ENCODE measurements at places on chromosomes 13 and 19.

DNA sequence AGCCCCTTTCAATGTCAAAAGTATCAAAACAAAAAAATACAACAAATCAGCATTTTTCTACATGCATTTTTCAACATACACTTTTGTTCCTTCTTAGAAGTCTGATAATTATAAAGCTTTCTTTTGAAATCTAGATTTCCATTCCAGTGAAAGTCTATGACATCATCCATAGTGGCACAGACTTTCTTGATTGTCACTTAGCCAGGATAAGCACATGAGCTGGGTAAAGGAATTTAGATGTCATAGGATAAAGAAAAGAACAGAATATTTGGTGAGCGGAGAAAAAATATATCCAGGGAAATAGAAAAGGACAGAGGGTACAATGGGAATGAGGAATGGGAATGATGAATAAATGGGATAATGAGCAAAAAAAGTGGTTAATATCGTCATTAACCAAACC is 15.1 kb upstream of the TRPC4 start:
- DNase-seq = no peak

GRCh38 chr13:114027826-114028225 is 54.0 kb upstream of the C13orf46 start:
- DNase-seq = no peak

GRCh38 chr13:50936679-50937078 is 27.1 kb downstream of the RNASEH2B start:
- DNase-seq = no peak

DNA sequence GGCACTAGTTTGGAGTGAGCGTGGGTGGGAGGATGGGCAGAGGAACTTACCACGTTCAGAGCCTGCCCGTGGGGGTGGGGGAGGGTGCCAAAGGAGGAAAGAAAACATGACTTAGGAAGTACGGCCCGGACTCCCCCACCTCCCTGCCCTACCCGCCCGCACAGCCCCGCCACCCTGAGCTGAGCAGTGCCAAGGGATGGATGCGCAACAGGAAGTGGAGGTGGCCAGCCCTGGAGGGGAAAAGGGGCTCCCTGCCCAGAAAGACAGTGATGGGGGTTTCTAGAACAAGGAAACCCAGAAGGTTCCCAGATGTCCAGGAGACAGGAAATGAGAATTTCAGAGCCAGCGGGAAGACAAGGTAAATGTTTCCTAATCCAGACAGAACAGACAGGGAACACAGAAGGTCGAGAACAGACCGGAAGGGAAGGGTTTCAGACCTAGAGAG is 6.3 kb downstream of the TEAD2 start:
- no peak for DNase-seq

- DNase-seq = no peak
Measured at GRCh38 chr19:57572415-57572947, 6.2 kb downstream of the ZNF416 start.

DNA sequence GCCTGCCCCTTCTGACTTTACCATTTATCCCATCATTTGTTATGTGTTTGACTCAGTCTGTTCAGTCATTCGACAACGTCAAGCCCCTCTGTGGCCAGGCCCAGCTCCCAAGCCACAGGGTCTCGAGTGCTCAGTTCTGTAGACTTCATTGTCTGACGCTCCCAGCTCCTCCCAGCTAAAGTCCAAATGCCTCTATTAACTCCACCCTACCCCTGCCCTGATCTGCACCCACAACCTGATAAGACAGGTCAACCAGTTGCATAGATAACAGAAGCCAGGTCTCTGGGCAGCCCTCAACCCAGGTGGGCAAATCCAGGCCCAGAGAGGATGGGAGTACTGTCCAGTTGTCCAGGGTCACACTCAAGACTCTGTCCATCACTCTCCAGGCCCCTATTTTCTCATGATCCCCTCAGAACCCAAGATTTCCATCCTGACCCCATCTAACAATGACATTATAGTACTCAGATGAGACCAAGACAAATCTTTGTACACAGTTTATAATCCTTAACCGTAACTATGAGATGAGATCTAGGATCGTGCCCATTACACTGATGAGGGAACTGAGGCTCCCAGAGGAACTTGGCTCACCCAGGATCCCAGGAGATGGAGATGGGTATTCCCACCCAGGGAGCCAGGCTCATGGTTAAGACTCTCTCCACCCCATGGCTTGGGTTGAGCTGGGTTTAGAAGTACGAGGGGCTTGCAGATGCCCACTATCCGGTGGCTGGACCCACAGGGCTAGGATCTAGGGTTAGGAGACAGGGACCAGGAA is 1.1 kb downstream of the TM6SF2 start:
- DNase-seq = no peak

GRCh38 chr19:8607386-8607785 is 3.1 kb downstream of the ADAMTS10 start:
- DNase-seq = no peak

DNA sequence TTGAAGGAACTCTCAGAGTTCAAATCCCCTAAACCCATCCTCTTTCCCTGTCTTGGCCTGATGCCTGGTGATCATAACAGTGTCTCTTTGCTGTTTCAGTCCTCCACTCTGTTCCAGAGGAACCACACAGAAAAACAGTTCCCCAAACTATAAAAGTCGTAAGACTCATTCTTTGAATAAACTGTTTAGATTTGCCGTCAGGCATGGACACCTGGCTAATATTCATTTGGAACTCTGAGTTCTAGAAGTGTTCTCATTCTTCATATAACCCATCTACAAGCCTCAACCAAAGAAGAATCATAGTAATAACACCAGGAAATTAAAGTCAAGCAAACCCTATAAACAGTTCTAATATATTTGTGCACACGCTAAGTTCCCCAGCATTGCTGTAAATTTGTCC is 37.7 kb upstream of the ABCC4 start:
- DNase-seq = no peak

DNA sequence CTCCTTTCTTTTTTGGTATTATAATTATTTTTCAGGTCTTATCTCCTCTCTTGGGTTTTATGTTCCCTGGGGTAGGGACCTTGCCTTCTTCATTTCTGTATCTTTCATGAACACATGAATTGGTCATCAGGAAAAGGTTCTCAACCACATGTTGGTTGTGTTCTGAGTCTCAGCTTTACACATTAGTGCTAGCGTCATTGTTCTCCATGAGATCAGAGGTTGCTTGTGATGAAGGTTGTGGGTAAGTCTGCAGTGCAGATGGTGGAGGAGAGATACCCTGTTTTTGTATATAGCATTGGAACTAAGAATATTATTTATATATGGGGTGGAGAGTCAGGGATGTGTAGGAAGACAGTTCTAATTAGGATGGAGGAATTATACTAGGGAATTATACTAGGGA is 24.5 kb upstream of the CEACAM8 start:
- no peak for DNase-seq

GRCh38 chr19:53333066-53333462 is 485 bp upstream of the ZNF845 start:
- DNase-seq = peak; percentile 19

GRCh38 chr19:47110521-47111005 is 3.0 kb downstream of the ZC3H4 start:
- no peak for DNase-seq

DNA sequence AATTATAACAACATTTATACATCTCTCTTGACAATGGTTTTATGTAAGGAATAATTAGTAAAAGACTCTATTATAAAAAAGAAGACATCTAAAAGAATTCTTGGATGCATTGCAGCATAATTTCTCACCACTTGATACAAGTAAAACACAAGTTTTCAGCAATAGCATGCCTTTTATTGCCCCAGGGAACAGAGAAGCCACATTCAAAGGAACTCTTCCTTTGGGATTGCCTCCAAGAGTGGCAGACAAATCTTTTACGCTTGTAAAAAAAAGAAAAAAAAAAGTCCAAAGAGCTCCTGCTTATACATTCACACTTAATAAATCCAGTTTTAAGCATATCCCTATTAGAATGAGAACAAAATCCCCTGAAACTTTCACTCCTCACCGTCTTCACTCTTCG is 2357.8 kb upstream of the PCDH20 start:
- DNase-seq = no peak

GRCh38 chr13:46022481-46022880 is 30.1 kb downstream of the ZC3H13 start:
- DNase-seq = peak; percentile 22

DNA sequence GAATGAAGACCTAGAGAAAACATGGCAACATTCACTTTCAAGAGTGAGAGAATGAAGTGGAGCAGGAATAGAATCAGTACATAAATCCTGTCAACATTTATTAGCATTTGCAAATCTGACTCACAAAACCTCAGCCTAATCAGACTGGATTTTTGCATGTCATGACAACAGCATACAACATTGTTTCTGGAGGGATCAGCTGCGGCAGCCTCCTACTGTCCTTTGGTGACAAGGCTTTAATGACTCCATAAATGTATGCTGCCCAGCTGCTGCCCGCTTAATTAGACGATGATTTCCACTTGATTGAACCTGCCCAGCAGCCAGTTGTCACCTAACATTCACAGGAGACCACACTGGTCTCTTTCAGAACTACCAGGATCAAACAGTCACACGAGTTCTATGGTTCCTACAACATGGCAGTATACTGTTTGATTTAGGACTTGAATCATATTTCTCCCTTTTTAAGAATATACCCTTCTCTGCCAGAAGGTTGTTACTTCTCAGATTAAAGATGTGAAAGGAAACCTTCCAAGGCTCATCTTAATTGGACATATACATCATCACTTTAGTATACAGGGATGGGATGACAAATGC is 9.3 kb downstream of the EBPL start:
- peak; percentile 54 for DNase-seq

DNA sequence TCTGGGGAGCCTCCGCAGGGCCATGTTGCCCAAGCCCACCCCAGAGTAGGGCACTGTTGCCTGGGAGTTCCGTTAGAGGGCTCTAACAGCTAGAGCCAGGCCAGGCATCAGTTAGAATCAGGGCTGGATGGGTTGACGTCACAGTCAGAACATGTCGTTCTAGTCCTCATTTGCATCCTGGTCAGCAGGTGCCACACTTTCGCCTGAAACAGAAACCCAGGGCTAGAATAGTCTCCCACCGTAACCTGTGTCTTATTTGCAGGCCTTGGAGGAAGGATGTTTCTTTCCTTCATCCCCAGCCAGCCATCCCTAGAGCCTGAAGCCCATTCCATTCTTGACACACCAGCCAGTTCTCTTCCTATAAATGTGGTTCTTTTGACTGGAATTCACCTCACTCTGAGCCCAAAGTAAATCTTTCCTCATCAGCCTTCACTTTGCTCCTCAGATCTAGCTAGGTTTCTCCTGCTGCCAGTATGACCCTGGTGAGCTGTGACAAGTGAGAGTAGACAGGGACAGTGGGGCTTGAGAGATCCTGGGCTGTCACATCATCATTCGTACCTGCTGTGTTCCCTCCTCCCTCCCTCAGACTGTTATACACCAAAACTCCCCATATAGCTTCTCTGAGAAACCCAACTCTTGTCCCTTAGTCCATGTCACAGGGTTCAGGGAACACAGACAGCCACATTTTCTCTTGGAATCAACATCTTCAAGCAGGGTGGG is 12.2 kb upstream of the CCDC97 start:
- no peak for DNase-seq

- no peak for DNase-seq
Measured at GRCh38 chr19:27776524-27776923, 1436.4 kb downstream of the UQCRFS1 start.

DNA sequence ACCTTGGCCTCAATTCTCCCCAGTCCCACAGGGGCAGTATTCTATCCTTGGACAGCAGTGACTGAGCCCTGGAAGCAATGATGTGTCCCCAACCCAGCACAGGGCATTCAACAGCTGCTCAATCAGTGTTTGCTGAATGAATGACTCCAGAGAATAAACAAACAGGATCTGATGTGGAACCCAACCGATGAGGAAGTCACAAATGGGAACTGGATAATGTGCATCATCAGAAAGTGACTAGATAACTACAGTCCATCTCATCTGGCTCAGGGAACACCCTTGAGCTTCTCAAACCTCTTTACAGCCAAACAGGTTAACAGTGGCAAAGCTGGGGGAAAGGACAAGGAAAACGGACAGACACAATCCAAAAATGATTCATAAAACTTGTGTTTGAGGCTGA is 8.2 kb downstream of the SLC25A30 start:
- DNase-seq = no peak

DNA sequence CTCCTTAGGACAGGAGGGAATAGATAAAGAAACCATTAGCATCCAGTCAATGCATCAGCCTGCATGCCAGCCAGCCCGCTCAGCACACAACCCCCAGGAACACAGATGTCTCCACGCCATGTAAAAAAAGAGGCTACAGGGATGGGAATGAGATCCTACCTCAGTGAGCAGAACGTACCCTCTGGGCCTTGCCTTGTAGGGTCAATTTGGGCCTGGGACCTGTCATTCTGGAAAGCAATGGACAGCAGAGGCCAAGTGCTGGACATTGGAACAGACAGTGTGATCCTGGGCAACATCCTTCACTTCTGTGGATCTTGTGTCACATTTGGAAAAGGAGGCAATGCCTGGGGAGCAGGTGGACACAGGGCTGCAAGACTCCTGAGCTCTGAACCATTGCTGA is 26.0 kb downstream of the VSTM2B start:
- no peak for DNase-seq

GRCh38 chr19:12669270-12670158 is 2.9 kb downstream of the WDR83 start:
- peak; percentile 58 for DNase-seq

GRCh38 chr13:50107205-50107604 is 92.0 kb downstream of the KCNRG start:
- DNase-seq = no peak

GRCh38 chr19:47352095-47352494 is 3.0 kb downstream of the DHX34 start:
- no peak for DNase-seq

- peak; percentile 1 for DNase-seq
Measured at GRCh38 chr13:52127378-52127777, 1.5 kb downstream of the NEK5 start.

- DNase-seq = no peak
Measured at GRCh38 chr19:1540365-1540925, 16.6 kb downstream of the PLK5 start.

DNA sequence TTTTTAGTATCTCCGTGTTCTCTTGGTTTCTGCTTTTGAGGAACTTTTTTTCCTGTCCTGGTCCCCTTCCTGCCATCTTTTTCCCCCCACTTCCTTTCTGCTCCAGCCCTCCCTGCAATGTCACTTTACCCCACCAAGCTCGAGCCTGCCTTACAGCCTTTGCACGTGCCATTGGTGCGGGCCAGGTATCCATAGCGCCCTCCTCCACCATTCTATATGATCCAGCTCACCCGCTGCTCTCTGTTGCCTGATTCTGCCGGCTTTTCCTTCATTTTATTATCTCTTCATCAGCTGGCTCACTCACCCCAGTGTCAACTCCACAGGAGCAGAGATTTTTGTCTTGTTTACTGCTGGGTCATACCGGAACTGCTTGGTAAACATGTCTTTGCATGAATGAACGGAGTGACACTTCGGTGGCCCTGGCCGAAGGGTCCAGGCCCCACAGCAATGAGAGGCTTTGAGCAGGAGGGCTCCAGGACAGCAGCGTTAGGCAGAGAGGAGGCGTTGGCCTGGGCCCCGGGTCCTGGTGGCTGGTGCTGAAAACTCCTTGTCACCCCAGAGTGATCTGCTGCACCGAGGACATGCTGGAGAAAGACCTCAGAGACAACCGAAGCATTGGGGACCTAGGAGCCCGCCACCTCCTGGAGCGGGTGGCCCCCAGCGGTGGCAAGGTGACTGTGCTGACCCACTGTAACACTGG is 1.2 kb downstream of the MRI1 start:
- no peak for DNase-seq

- DNase-seq = no peak
Measured at GRCh38 chr19:15935167-15935702, 906 bp upstream of the CYP4F11 start.
